Substantia nigra (tissue), 51 donors: ENCODE measurements at places on chromosomes 16 and 17.

DNA sequence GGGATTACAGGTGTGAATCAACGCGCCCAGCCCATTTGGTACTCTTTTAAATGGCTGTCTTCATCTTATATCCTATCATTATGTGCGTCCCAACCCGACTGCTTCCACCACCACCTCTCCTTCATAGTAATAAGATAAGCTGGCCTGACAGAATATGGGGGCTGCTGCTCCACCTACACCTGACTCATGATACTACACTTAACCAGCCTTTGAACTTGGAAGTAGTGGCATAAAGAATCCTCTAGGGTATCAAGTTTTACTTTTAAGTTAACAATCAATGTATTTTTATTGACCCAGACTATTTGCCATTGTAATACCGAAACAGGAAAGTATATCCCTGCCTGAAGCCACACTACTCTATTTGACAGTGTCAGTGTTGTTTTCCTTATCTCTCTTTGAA is 18.8 kb downstream of the PDZD9 start:
- no peak for DNase-seq

DNA sequence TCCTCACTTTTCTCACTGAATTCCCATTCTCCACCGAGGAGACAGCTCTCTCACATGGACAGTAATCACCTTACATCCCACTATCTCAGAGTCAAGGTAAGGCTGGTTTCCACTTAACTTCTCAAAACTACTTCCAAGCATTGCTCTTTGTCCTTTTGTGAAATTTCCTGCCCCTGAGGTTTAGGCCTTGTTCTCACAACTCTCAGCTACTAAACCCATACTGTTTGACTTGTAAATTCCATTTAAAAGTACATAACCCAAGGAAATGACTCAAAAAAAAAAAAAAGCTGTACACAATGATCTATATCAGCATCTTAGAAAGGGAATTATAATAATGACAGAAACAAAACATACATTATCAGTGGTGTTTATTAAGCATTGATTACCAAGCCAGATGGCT is 8.8 kb downstream of the CDC27 start:
- DNase-seq: no peak

DNA sequence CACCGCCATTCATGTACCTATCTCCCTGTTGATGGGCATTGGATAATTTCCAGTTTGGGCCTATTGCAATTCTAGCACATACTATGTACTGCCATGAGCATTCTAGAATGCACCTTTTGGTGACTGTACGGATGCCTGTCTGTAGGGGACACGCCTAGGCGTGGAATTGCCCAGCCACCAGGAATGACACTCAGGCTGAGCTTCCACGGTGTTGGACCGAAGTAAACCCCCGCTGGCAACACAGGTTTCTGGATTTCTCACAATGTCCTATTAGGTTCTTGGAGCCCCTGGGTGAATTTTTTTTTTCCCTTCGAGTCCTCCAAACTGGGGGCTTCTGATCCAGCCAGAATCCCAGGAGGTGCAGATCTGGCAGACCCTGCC is 146.6 kb downstream of the IRF8 start:
- DNase-seq: no peak

GRCh38 chr17:63431618-63431938 is 14.5 kb downstream of the CYB561 start:
- DNase-seq: no peak

GRCh38 chr16:1208239-1208830 is 16.7 kb downstream of the TPSG1 start:
- no peak for DNase-seq

GRCh38 chr16:86931410-86931941 is 353.1 kb downstream of the FOXL1 start:
- DNase-seq: no peak

GRCh38 chr17:43854498-43854897 is 7.5 kb downstream of the CD300LG start:
- no peak for DNase-seq

GRCh38 chr16:27325736-27326135 is 12.0 kb downstream of the IL4R start:
- no peak for DNase-seq

DNA sequence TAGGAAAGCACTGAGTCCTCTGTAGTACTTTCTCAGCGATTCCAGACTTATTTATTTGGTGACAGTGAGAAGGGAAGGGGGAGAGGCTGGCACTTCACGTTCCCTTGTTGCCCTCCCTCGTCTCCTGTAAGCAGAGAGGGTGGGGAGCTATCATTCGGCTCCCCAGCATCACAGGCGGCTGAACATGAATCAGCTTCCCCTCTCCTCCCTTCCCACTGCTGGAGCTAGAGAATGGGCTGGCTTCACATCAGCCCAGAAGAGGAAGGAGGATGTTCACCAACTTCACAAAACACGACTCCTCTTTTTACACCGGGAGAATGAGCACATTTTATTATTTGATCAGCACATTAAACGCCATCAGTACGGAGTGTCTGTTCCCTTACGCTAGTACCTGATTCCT is 6.7 kb upstream of the CMIP start:
- DNase-seq: no peak

DNA sequence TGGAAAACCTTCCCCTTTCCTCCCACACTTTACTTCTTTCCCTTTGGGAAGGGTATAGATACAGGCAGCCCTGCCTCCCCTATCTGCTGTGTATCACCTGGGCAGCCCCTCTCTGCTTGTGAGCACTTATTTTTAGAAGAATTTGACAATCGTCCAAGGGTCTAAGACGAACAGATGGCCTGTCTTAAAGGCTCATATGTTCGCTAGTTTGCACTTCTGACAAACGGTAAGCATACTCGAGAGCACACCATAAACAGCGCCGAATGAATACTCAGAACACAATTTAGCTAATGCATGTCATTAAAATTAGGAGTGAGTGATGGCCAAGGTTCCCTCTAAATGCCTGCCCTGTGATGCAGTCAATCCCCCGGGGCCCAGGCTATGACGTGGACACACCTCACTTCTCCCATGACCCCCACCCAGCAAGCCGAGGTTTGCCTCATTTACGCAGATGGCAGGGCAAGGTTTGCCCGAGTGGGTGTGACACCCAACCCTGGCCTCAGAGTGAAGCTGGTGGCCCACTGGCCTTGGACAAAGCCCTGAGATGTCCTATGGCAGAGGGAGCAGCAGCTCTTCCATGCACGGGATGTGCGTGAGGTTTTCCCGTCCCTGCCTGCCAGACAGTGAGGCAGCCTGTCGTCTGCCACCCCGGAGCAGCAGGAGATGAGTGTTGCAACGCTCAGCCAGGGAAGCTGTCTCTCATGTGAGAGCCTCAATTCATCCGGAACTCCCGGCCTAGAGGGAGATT is 125.2 kb downstream of the C16orf78 start:
- no peak for DNase-seq

DNA sequence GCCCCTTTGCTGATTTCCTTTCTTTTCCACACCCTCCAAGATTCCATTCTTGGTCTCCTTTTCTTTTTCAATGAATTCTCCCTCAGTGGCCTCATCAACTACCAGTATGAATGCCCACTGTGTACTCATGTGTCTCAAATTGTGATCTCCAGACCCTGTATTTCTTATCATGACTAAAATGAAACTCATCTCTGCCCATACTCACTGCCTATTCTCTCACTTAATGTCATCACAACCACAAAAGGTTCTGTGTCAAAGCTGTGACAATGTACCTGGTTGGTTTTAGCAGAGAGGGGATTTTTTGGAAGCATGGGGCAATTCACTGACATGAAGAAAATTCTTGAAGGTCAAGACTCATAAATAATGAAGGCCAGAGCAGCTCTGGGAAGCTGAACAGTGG is 11.5 kb upstream of the TBX4 start:
- DNase-seq: no peak

DNA sequence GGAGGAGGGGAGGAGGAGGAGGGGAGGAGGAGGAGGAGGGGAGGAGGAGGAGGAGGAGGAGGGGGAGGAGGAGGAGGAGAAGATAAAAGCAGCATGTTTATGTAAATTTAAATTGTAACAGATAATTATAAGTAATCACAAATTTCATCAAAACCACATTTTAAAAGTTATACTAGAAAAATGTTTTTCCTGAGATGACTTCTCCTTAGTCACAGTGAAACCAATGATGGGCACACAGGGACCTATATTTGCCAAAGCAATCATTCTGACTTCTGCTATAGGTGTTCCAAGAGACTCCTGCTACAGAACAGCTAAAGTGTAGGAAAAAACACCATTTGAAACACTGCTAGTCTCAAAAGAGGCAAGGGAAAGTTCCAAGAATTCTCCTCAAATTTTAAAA is 66.4 kb downstream of the CEP95 start:
- DNase-seq: no peak

- DNase-seq: no peak
These were observed 269.7 kb downstream of the CA10 start for GRCh38 chr17:51888816-51889215.

DNA sequence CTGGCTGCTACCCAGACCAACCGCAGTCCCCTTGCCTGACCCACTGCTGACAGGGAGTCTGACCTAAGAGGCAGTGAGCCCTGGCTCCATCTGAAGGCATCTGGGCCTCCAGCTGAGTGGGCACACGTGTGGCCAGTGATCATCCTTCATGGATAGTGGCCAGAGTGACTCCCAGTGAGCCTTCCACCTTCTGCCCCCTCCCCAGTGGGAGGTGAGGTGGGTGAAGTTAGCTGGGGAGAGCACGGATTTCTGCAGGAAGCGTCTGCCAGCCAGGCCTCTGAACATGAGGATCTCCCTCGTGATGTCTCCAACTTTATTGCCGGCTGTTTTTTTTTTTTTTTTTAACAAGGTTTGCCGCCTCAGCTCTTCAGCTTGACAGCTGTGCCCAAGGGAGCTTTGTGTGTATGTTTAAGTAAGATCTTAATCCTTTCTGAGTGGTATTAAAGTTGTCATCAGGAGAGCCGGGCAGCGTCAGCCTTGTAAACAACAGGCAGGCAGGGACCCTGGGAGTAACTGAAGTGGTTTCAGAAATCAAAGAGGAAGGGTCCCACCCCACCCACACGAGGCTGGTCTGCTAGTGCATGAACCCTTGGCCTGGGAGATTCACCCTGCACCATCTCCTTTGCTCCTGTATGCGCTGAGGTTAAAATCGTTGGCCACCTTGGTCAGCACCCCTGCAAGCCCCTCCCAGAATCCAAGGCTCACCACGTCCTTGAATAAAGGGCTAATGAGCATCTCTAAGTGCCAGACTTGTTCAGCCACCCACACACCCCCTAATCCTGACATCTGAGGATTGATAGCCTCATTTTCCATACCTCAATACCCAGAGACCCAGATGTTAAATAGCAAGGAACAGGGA is 33.3 kb downstream of the RHBDL3 start:
- no peak for DNase-seq

GRCh38 chr17:64499805-64500486 is 3.1 kb upstream of the POLG2 start:
- no peak for DNase-seq

- no peak for DNase-seq
These were observed 24.6 kb downstream of the CACNG1 start for GRCh38 chr17:67068999-67069398.
